HuH-7 (cell line): ENCODE measurements at places on chromosomes 12 and 14.
A peak's percentile ranks its signal among the peaks of the same experiment; 100 is the strongest.

GRCh38 chr12:70459786-70460185, 93.7 kb downstream of the KCNMB4 start:
- DNase-seq: no peak

DNA sequence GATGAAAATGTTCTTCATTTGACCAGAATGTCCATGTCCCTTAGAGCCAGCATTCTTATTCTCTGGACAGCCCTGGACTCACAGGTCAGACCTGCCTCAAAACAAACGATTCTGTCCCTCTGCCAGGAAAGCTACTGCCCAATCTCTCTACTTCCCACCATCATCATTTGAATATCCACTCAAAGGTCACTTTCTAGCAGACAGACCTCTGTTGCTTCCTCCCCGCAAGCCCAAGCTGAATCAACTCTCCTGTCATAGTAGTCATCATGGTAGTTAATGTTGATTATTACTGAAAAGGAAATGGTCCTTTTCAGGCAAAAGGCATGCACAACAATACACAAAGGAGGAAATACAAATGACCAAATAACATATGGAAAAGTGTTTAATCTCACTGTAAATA, 39.6 kb upstream of the CPM start:
- peak; percentile 36 for DNase-seq

DNA sequence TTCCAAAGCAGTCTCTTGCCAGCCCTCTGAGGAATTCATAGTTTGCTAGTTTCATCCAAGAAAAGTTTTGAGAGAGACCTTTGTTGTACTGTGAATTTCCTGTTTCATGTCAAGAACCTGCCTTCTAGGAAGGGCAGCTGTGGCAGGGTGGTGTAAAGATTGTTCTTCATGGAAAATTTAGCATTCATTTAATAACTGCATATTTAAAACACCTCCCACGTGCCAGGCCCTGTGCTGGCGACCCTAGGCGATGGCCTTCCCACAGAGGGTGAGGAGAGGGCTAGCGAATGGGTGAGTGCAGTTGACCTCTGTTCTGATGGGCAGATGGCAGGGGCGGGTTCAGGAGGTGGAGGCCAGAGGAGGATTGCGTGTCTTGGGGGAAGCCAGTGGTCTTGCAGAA, 43.2 kb downstream of the MLXIP start:
- DNase-seq: no peak

DNA sequence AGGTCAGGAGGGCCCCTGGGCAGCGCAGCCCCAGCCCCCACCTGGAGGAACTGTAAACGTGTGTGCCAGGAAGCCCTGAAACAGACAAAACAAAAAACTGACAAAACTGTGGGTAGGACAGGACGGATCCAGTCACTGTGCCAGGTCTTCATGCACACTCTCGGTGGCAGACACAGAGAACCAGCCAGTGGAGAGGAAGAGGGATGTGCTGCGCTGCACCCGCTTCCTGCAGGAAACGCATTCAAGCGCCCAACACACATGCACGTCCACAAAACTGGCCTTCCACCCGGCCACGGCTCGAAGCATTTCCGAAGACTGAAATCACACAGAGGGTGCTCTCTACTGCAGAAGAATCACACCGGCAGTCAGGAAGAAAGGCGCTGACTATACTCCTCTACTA, 16.9 kb downstream of the BRF1 start:
- no peak for DNase-seq

DNA sequence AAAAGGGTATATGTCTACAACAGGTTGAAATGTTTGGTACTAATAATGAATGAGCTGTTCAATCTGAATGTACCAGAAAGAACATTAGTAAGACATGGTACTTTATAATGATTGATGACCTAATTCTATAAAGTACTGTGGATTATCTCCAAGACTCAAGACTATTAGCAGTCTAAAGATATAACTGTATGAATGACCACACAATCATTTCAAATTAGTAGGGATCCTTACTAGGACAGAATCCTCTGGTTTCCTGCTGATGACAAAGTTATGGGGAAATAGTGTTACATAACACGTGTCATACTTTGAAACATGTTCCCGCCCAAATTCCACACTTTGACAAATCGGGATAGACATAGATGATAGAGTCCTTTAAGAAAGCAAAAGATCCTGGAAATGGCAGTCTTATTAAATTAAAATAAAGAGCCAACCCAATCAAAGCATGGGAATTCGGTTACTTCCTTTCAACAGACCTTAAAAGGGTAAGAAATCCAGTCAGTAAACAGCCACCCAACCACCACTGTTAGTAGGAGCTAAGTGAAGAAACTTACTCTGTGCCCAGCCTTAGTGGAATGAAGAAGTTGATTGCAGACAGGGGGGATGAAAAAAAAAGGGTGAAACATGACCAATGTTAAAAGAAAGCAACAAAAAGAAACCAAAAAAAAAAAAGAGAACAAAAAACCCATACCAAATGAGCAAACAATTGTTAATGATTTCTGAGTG, 2.8 kb downstream of the VPS29 start:
- DNase-seq: no peak

GRCh38 chr12:5912011-5912410, 33.0 kb downstream of the ANO2 start:
- no peak for DNase-seq

DNA sequence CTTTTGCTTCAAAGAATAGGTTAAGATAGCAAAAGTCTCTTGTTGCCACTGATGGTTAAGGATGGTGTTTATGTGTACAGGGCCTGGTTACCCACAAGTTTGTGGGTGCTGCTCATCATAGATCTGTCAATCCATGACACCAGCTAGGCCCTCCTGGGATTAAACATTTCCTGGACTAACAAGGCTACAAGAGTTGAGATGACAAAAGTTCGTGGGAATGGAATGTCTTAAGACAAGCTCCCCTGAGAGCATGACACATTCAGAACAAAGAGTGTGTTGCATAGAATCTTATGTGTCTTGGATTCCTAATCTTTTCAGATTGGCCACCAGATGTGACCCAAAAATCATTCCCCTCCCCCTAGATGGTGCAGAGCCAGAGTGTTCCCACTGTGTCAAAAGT, 592.5 kb upstream of the USP15 start:
- DNase-seq: no peak

DNA sequence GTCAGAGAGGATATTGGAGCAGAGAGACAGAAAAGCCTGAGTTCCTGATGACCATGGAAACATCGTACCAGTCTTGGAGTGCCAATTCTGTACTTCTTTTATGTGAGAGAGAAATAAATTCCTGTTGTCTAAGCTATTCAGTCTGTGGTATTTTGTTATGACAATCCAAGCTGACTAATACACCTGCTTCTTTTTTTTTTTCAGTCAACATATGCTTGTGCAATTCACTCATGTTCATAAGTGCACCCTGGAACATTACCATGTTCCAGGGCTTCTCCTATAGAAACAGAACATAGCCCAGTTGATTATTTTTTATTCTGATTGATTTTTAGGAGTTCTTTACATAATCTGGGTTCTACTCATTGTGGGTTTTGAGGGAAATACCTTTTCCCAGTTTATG, 1.7 kb upstream of the CHPT1 start:
- DNase-seq: no peak

GRCh38 chr12:5524769-5525436, 93.0 kb downstream of the NTF3 start:
- DNase-seq: no peak

DNA sequence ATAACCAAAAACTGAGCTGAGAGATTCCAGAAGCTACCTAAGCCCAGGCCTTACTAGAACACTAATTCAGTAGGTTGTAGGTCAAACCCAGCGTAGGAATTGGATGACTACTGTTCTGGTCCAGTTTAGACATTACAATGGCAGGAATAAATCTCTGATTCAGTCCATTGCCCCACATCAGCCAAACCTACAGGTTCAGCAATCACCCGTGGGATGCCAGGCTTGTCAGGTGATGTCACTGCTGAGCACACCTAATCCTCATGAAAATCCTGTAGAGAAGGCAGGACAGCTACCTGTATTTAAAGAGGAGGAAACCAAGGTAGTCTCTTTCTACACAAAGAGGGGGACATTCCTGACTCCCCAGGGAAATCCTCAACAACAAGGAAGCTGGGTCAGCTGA, 63.7 kb downstream of the RFX4 start:
- no peak for DNase-seq

DNA sequence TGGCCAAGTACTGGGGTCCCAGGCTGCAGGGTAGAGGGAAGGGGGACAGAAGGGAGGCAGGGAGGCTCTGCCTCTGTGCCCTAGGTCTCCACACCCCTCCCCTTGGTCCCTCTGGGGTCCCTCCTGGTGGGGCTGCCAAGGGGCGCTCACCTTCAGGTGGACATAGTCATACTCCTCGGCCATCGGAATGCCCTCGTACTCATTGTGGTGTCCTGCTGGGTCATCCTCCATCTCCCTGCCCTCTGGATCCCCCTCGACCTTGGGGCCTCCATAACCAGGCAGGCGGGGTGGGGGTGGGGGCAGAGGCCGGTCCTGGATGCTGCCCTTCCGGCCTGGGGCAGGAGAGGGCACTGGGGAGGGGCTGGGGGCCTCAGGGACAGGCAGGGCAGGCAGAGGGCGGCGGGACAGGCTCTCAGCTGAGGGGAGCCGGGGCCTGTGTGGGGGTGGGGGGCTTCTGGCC, 5.8 kb downstream of the EFS start:
- DNase-seq: no peak

DNA sequence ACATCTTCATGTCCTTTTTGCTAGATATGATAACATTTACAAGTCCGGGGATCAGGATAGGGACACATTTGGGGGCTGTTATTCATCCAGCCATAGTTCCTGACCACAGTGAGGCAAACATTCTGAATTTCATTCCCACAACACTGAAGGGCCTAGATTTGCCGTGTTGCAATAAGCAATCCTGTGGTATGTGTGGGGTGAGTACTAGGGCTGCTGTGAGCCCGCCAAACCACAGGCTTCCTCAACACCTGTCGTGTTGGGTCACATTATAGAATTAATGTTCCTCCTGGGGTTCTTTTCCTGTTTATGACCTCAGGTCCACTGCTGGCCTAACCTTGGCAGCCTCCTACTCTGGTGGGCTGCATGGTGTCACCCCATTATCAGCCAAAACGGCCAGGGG, 119.2 kb downstream of the TBC1D30 start:
- DNase-seq: no peak

- no peak for DNase-seq
Measured at GRCh38 chr12:10364815-10365622, 24.8 kb downstream of the KLRK1 start.

- DNase-seq: no peak
Measured at GRCh38 chr12:124759841-124760503, 103.7 kb downstream of the SCARB1 start.

- no peak for DNase-seq
Measured at GRCh38 chr12:9869307-9870161, at the start of gene CLEC2B. CLEC2B (minus strand) TSS chr12:9869354.

DNA sequence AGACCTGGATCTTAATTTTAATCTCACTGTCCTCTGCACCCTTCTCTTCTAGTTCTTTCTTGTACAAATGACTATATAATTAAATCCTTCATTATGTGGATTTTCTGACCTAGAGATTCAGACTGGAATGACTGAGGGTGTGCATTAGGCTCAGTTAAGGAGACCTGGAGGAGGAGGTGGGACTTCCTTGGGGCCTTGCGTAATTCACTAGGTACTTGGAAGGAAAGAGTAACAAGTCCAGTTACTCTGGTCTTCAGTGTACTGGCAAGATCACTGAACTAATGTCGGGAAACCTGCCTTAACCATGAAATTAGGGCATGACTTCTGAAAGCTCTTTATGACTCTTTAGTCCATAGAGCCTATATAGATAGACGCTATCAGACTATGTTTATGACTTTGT, 441.4 kb downstream of the EGLN3 start:
- DNase-seq: no peak

DNA sequence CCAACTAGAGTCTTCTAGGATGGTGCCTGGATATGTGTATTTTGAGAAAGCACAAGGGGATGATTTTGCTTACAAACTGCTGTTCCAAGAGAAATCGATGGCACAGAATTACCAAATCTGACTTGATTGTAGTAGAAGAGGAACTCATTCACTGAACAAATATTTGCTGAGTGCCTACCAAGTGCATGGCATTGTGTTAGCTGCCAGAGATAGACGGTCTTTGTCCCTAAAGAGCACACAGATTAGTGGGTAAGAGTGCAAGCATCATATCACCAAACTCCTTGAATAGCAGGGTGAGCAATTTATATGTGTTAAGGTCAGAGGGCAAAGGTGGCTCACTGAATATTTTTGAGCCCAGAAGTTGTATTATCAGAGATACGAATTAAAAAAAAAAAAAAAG, 3.5 kb upstream of the FOXN3 start:
- DNase-seq: no peak

- no peak for DNase-seq
Measured at GRCh38 chr12:127336416-127336815, 930.6 kb upstream of the TMEM132C start.

- no peak for DNase-seq
Measured at GRCh38 chr12:68733661-68734071, 12.3 kb upstream of the SLC35E3 start.

DNA sequence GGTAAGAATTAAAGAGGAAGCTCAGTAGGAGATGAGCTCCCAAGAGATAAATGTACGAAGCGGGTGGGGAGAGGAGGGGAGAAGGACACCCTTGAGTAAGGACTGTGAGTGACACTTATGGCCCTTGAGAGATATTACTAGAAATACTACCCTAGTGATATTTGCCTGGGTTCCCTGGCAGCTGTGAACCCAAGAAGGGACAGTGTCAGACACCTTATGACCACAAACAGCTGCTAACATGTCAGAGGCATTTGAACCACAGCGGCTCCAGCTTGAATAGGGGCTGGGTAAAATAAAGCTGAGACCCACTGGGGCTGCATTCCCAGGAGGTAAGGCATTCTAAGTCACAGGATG, 19.6 kb upstream of the SLC6A12 start:
- DNase-seq: no peak

- DNase-seq: no peak
Measured at GRCh38 chr12:24909667-24910066, 39.2 kb downstream of the BCAT1 start.

DNA sequence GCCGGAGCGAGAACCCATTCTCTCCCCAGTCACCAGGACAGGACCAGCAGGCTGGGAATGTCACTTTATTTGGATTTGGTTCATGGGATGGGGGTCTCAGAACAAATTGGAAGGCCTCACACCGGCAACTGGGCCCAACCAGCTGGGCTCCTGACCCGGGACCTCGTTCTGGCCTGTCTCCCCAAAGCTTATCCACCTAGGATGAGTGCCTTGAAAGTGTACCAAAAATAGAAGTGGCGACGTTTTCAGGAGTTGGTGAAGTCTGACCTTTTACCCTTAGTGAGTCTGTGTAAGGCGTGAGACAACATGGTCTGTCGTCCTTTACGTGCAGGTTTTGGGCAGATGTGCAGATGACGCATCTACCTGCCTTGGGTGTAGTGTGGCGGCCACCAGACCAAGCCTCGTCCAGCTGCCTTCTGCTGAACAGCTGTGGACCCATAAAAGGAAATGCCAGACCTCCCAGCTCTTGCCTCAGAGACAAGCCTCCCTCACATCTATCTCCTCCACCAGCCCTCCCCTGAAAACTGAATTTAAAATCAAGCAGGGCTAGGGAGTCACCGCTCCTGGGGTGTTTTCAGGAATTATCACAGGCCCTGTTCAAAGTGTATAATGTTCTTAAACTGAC, 36.6 kb upstream of the CLMN start:
- DNase-seq: no peak

- no peak for DNase-seq
Measured at GRCh38 chr12:76199808-76200207, 115.3 kb upstream of the NAP1L1 start.

- no peak for DNase-seq
Measured at GRCh38 chr14:55706893-55707292, 126.9 kb downstream of the KTN1 start.

GRCh38 chr12:33187409-33187808, 252.2 kb downstream of the SYT10 start:
- DNase-seq: no peak

GRCh38 chr12:127861406-127861805, 405.6 kb upstream of the TMEM132C start:
- no peak for DNase-seq
